GM10248 (cell line): ENCODE measurements at places on chromosomes 16 and 17.

GRCh38 chr17:33292201-33292980, 704 bp downstream of the ASIC2 start:
- peak; percentile 19 for DNase-seq

DNA sequence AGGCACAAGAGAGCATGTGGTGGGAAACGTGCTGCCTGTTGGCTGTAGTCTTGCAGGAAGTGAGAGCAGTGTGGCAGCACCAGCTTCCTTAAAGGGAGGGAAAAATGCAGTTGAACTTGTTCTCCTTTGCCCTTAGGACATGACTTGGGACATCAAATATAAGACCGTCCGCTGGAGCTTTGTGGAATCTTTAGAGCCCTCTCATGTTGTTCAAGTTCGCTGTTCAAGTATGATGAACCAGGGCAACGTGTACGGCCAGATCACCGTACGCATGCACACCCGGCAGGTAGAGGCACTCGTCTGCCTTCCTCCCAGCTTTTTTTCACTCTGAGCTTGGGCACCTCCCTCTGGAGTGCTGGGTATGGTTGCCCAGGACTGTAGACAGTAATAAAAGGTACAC, 23.3 kb downstream of the GPR179 start:
- no peak for DNase-seq

GRCh38 chr17:66767154-66767933, 67.6 kb upstream of the CACNG5 start:
- no peak for DNase-seq

DNA sequence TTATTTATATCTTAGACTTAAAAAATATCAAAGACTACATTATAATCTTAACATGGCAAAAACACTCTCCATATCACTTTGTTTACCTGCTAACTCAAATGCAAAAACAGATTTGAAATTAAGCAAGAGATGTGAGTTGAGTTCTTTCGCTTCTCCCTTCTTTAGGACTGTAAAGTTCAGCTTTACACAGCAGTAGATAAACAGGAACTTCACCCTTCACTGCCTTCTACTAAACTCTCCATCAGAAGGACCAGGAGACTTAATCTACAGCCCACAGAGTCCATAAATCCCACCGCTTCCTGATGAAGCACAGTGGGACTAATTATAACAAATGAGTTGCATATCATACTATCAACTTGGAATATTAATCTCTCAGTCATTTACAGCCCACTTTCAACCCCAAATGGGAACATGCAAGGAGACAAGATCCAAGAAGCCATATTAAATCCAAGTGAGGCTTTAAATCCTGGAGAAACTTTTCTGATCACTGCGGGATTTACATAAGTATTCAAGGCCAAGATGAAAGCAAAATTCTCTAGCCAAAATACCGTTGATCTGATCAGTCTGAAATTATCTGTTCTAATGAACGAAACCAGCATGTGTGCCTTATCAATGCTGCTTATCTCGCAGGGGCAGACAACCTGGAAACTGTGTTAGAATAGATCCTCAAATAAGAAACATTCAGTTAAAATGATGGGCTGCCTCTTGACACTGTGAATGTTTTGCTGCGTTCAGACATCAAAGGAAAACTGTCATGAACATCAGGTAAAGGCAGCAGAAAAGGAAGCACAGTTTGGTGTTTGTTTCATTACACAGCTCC, 1.6 kb downstream of the AMFR start:
- peak; percentile 42 for DNase-seq

- DNase-seq = no peak
Observed at GRCh38 chr16:66462912-66463311, 35.8 kb downstream of the BEAN1 start.

- DNase-seq = no peak
Observed at GRCh38 chr16:68492543-68493411, 44.5 kb upstream of the SMPD3 start.

DNA sequence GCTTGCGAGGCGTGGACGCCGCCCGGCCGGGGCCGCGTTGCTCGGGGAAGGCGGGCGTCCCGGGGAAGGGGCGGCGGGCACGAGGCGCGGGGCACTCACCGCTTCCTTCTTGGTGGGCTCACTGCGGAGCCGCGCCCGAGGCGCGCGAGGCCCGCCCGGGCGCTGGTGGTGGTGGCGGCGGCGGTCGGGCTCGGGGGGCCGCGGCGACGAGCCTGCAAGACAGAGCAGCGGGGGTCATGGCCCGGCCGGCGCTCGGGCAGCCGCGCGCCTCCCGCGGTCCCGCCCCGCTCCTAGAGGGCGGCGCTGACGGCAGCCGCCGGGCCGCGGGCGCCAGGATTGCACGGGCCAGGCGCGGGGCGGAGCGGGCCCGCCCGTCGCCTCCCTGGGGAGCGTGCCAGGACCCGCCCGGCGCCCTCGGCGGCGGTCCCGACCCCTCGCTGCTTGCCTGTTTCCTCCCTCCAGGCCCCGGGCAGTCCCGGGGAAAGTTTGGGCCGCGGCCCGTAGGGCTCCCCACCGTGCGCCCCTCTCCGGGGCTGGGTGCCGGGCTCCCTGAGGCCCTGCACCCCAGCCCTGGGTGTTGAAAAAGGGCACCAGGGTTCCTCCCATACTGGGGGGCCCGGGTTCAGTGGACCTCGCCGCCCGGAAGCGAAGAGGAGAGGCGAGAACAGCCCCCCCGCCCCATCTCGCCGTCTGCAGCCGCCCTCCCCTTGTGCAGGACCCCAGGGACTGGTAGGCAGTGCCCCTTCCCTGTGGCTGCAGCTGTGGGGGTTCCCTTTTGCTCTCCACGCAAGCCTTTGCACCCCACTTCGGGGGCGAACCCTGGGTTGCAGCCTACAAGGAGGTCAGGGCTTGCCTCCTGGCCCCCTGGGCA, at the start of gene C16orf74:
Gene C16orf74 (minus strand): TSS at position 270 of the 871 bp plus-strand sequence. CDS start 15,879 bp downstream, outside the sequence.
- DNase-seq = peak; percentile 77

DNA sequence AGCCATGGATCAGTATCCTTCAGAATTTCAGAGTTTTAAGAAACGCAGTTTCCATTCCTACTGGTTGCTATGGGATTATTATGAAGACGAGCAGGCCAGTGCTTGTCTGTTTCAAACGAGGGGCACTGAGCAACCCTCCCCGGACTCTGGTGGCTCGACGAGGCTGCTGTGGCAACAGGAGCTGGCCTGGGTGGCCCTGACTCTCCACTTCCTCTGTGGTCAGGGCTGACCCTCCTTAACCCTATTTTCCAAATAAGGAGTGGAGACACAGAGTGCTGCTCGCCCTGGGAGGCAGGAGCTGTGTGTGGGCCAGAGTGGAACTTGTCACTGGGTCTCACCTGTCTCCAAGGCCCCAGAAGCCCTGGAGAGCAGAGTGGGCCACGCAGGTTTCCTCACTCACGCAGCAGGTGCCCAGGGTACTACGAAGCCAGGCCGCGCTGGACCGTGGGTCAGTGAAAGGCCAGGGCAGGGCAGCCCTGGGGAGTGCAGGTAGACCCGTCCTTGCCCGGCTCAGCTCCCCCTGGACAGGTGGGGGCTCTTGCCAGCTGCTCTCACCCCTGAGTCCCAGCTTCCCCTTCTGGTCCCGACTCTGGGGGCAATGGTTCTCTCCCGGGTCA, 3.3 kb downstream of the GALNS start:
- no peak for DNase-seq

- DNase-seq = no peak
Observed at GRCh38 chr17:28343491-28343932, 8.0 kb downstream of the TNFAIP1 start.

DNA sequence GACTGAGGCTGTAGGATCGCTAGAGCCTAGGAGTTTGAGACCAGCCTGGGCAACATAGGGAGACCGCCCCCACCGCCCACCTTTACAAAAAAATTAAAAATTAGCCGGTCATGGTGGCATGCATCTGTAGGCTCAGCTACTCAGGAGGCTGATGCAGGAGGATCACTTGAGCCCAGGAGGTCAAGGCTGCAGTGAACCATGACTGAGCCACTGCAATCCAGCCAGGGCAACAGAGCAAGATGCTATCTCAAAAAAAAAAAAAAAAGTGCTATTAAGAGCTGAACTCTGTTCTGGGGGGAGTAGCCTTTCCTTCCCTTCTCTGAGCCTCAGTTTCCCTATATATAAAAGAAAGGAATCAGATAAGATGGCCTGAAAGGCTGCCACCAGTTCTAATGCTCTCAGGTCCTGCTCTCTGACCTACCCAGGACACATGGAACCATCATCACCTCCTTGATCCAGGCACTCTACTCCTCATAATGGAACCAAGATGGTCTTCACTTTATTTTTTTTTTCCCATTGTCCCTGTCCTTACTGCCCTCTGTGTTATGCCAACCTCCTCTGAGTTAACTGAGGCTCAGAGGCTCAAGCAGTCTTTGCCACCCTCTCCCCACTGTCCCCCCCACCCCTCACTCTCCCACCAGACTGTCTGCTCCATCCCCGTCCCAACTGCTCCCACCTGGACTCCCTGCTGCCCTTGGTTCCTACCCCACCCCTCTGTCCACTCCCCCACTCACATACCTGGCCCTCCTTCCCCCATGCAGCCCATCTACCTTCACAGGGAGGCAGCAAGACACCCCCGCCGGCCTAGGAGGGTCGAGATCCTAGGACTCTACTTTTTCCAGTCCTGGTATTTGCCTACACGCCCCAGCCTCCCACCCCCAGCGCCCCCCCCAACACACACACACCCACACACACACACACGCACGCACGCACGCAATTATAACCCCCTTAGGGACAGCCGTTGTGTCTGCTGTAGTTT, 23.8 kb upstream of the EIF1 start:
- no peak for DNase-seq

DNA sequence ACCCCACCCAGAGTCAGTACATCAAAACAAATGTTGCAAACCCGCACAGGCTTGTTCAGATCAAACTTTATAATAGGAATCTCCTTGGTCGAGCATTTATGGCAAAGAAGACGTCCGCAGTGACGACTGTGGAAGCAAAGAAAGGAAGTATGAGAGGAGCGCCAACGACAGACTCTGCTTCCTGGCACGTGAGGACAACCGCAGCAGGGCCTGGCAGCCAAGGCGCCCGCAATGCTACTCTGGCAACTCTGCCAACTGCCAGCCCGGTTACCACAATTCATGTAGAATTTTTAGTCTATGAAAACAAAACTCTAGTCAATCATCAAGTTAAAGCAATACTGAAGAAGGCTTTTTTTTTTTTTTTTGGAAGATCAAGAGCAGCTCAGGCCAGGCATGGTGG, 24.8 kb downstream of the CYB5D2 start:
- DNase-seq = no peak
